ENCODE measurements at places on chromosomes 12 and 14.

GRCh38 chr12:128976120-128976738, 123.0 kb downstream of the GLT1D1 start:
- no peak for DNase-seq

DNA sequence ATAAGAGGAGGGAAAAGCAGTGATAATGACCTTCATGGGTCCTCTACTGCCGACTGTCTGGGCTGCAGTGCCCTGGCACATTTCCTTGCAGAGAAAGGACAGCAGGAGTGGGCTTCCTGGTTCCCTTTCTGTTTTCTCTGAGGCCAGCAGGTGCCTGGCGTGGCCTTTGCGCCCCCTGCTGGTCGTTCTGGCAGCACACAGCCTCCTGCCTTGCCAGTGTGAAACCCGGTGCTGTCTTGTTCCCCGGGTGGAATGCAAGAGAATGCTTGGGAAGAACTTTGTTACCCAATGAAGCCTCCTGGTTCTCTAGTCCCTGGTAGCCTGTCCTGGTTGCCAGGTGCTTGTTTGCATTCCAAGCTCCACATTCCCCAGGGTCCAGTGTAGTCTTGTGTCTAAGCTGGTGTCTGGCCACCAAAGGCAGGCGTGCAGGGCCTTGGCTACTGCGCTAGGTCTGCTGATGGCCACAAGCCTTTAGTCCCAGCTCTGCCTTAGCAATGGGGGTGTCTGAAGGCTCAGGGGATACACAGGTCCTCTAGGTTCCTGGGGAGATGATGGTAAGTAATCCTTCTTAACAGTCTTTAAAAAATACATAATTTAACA, 1392.4 kb upstream of the TMEM132C start:
- DNase-seq = no peak

DNA sequence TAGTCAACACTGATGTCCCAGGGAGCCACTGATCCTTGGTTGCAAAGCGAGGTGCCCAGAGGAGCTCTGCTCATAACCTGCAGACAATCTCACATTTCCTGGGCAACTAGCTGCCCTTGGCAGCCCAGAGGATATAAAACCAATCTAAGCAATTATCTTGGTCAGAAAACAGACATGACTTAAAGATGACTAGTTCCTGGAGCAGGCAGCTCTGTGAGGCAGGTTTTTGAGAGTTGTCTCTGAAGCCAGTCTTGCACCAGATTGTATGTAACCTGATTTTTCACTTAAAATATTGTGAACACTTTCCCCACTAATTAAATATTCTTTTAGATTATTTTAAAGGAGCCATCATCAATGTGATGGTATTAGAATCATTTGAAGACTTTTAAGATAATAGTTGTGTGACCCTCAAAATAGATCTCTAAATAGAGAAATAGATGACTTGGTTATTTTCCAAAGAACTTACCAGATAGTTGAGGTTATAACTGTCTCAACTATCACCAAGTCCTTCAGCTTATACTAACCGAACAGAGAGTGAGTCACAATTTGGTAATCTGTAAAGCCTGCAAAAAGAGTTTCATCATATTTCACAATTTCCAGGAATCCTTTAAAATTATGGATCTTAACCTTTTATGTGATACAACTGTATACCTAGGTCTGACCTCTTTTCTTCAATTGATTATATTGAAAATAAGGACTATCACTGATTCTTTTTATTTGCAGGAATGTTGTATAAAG, 75.9 kb downstream of the LIN7A start:
- no peak for DNase-seq

- peak; percentile 58 for DNase-seq
Measured at GRCh38 chr14:50061664-50062437, 54.5 kb downstream of the VCPKMT start.

- DNase-seq = no peak
Measured at GRCh38 chr12:6424866-6425265, 19.9 kb upstream of the CD27 start.

DNA sequence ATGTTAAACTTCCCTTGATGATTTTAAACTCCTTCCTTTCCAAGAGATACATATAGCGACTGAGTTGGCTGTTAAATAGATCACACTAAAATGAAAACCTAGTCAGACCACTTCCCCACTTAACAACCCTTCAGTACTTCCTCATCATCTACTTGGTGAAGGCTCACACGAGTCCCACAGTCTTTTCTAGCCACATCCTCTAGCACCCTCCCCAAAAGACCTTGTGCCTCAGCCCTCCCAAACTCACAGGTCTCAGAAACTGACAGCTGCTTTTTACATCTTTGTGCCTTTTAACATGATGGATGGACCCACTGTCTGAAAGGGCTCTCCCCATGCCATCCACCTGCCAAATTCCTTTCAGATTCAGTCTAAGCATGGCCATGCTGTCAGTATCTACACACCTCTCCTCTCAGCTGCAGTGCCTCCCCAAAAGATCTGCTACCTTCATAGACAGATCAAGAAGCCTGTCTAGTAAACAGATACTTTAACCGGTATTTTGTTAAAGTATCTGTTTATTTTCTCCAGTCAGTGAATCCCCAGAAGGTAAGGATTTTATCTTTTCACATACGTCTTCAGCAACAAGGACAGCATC, 65.1 kb upstream of the GPHB5 start:
- DNase-seq = no peak

- no peak for DNase-seq
Measured at GRCh38 chr12:25397001-25397400, 146.3 kb upstream of the KRAS start.

- no peak for DNase-seq
Measured at GRCh38 chr14:100810861-100811461, 15.0 kb upstream of the MEG3 start.

- DNase-seq = no peak
Measured at GRCh38 chr12:93099792-93100191, 170.7 kb upstream of the EEA1 start.

- no peak for DNase-seq
Measured at GRCh38 chr14:105888784-105889665, 362.6 kb downstream of the TMEM121 start.

GRCh38 chr12:84911271-84912197, 1.1 kb downstream of the SLC6A15 start:
- DNase-seq = peak; percentile 58

- no peak for DNase-seq
Measured at GRCh38 chr12:82300611-82301010, 57.6 kb downstream of the CCDC59 start.

GRCh38 chr12:95259368-95259767, 41.8 kb downstream of the VEZT start:
- peak; percentile 65 for DNase-seq

DNA sequence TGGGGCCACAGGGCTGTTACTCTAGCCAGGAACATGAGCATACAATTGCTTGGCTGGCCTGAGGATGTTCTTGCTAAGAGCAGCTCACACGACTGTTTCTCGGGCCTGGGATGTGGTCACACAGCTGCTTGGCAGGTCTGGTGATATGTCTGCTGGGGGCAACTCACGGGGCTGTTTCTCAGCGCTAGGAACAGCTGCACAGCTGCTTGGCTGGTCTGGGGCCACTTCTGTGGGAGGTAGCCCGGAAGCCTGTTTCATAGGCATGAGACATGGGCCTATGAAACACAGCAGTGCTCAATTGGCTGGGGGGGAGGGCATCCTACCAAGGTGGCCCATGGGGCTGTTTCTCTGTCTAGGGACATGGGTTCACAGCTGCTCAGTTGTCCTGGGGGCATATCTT, 73.4 kb upstream of the DDHD1 start:
- no peak for DNase-seq

DNA sequence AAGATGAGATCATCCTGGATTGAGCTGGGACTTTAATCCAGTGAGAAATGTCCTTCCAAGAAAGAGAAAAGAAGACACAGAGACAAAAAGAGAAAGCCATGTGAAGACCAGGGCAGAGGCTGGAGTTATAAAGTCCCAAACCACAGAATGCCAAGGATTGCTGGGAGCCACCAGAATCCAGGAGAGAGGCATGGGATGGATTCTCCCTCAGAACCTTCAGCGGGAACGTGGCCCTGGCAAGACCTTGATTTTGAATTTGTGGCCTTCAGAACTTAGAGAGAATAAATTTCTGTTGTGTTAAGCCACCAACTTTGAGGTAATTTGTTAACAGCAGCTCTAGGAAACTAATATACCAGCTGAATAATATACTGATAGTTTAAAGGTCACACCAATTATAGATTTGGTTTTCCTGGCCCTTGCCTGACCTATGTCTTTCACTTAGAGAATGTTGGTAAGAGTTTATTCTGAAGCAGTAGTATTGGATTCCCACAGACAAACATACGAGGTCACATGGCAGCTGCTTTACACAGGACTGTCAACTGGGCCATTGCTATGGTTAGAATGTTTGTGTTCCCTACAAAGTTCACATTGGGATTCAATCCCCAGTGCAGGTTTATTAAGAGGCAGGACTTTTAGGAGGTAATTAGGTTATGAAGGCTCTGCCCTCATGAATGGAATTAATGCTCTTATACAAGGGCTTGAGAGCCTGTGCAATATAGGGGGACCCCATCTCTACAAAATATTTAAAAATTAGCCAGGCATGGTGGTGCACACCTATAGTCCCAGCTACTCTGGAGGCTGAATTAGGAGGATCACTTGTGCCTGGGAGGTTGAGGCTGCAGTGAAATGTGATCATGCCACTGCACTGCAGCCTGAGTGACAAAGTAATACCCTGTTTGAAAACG, 156.5 kb upstream of the EEA1 start:
- no peak for DNase-seq

DNA sequence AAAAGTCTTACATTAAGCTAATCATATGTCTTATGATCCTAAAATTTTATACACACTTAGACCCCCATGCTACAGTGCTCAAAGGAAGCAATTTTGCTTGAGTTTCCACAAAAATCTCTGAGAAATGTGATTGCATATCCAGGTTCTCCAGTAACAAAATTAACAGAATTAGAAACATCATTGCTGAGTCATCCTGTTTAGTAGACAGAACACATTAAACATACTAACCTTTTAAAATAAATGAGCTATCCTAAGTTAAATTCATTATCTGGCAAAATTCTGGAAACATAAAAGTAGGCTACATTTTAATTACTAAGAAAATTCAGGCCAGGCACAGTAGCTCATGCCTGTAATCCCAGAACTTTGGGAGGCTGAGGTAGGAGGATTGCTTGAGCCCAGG, 94.7 kb downstream of the DENND5B start:
- no peak for DNase-seq

DNA sequence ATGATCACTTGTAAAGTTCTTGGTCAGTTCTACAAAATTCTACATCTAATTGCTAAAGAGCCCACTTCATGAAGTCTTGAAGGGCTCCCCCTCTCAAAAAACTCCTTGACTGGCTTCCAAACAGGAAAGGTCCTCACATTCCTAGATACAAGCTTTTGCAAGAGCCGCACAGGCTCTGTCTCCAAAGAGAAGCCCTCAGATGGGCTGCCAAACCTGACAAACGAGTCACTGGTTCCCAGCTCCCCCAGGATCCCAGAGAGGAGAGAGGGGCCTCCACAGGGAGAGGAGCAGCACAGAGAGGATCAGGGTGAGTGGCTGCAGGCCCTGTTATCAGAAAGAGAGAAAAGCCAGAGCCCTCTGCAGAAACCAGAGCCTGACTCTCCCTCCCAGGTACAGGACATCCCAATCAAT, 5.8 kb downstream of the NID2 start:
- DNase-seq = no peak

DNA sequence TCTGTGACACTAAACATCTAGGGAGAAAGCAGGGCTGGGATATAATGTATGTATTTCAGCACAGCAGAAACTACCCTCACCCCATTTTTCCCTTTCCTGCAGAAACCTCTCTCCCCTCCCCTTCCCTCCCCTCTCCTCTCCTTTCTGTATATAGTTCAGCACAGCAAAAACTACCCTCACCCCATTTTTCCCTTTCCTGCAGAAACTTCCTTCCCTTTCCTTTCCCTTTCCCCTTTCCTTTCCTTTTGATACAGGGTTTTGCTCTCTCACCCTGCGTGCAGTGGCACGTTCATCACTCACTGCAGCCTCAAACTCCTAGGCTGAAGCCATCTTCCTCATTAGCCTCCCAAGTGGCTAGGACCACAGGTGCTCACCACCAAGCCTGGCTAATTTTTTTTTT, 2.1 kb downstream of the PMEL start:
- DNase-seq = no peak

- no peak for DNase-seq
Measured at GRCh38 chr12:92732216-92732615, 29.4 kb downstream of the PLEKHG7 start.

GRCh38 chr14:100416921-100417860, 94.1 kb downstream of the SLC25A47 start:
- peak; percentile 88 for DNase-seq

- DNase-seq = no peak
Measured at GRCh38 chr12:89477633-89478279, 46.8 kb downstream of the GALNT4 start.

- no peak for DNase-seq
Measured at GRCh38 chr14:74313601-74314000, 10.9 kb upstream of the ABCD4 start.

- DNase-seq = no peak
Measured at GRCh38 chr14:81986005-81986404, 452.4 kb upstream of the SEL1L start.

DNA sequence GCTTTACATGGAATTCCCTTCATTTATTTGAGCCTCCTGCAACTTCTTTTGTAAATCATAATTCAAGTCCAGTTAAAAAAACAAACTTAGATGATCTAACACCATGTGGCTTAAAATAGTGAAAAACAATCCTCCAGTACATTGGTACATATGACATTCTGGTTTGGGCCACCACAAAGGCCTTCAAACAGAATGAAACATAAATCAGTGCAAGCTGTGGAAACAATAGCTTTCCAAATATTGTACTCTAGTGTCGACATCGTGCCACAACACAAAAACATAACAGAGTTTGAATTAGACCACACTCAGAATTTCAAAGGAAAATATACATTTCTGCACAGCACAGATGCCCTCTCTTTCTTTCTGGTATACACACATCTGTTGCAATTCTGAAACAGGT, 751.3 kb downstream of the SLC6A15 start:
- DNase-seq = no peak

DNA sequence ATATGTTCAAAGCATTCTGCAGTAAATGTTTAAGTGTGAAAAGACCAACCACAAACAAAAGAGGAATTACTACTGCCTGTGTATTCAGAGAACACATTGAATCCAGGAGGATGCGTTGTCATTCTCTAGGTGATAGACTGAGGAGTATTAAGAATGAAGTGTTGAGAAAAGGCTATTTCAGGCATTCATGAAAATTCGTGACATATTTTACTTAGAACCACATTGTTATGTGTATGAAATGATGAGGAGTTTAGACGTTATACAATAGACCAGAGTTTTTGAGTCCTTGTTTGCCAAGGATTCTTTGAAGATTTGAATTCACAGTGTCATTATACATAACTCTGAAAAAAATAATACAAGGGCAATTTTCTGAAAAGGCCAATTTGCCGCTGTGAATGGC, 251.8 kb downstream of the CCDC91 start:
- no peak for DNase-seq

GRCh38 chr12:26853303-26854030, 20.5 kb upstream of the ITPR2 start:
- DNase-seq = peak; percentile 74

All from endothelial cell of umbilical vein (primary cell).